ENCODE measurements at places on chromosomes 1 and 21.
A peak's percentile ranks its signal among the peaks of the same experiment; 100 is the strongest.

- DNase-seq = no peak
These were observed 16.2 kb downstream of the AMPD2 start for GRCh38 chr1:109635862-109636200.

- peak; percentile 25 for DNase-seq
These were observed 448 bp downstream of the AURKAIP1 start for GRCh38 chr1:1374589-1374928.

GRCh38 chr1:245901037-245901436, 606.0 kb downstream of the SMYD3 start:
- peak; percentile 1 for DNase-seq

DNA sequence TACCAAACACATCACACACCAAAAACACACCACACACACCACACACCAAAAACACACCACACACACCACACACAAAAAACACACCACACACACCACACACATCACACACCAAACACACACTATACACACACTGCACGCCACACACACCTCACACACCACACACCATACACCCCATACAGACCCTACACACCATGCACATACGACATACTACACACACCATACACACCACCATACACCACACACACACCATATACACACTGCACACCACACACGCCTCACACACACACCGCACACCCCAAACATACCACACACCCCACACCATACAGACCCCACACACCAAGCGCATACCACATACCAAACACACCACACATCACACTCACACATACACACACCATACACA, 226.9 kb upstream of the PKN2 start:
- DNase-seq = no peak

DNA sequence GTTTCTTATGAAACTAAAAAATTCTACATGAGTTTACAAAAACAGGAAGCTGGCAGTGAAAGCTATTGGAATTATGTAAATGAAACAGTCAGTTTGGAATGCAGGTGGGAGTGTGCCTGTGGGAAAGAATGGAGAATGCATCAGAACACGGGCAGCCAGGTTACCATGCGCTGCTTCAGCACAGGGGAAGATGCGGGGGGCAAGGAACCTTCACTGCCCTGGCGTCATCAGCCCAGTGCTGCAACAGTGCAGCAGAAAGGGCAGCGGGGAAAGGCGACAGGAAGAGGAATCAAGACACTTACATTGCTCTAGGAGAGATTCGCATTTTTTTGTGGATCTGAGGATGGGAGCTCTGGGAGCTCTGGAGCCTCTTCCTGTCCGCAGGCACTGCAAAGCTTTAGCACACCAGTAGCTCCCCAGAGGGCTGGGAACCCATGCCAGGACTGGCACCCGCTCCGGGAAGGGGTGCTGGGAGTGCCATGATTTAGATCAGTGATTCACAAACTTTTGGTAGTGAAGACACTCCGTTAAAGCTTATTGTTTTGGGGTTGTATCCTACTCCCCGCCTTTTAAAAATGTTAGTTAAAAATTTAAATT, 64.1 kb upstream of the WDR26 start:
- no peak for DNase-seq

DNA sequence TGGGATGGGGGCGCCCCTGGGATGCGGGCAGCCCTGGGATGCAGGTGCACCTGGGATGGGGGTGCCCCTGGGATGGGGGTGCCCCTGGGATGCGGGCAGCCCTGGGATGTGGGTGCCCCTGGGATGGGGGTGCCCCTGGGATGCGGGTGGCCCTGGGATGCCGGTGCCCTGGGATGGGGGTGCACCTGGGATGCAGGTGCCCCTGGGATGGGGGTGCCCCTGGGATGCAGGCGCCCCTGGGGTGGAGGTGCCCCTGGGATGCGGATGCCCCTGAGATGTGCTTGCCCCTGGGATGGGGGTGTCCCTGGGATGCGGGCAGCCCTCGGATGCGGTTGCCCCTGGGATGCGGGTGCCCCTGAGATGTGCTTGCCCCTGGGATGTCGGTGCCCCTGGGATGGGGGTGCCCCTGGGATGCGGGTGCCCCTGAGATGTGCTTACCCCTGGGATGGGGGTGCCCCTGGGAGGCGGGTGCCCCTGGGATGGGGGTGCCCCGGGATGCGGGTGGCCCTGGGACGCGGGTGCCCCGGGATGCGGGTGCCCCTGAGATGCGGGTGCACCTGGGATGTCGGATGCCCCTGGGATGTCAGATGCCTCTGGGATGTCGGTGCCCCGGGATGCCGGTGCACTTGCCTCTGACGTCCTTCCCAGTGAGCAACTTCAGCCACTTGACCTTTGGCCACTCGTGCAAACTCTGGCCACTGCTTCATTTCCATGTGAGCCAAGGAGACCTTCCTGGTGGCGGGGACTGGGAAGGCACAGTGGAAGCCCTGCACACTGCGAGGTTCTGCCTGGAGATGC, 37.3 kb upstream of the SLC19A1 start:
- no peak for DNase-seq

DNA sequence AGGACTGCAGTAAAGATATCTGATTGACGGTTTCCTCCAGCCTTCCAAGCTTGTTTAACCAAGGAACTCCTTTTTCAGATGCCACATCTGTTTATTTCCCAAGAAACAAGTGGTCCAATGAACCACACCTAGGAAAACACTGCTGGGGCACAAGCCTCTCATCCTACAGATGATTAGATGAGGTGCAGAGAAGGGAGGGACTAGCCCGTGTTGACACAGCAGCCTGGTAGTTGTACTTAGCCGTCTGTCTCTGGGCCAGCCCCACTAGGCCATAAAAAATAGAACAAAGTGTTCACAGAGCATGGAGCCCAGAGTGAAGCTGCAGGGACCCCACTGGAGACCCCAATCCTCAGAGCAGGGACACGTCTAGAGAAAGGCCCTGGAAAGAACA, 32.1 kb downstream of the LRP8 start:
- DNase-seq = no peak

DNA sequence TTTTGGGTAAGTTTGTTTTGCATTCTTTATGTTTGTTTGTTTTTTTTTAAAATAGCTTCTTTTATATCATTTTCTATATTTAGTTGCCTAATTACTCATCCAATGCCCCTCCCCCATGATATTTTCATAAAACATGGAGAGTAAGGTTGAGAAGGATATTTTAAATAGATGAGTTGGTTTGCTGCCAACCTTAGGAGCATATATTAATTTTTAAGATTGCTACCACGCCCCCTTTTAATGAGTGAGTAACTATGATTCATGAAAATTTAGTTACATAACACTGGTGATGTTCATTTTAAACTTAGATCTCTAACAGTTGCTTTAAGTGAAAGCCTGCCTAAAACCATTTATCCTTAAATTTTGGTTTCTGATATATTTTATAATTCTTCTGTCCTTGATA, 18.7 kb downstream of the TMEM50A start:
- peak; percentile 34 for DNase-seq

- DNase-seq = no peak
These were observed 226.3 kb upstream of the FGGY start for GRCh38 chr1:59070610-59071009.

GRCh38 chr1:21503706-21504377, 5.4 kb upstream of the ALPL start:
- no peak for DNase-seq

GRCh38 chr1:70140343-70140742, 65.0 kb downstream of the LRRC40 start:
- DNase-seq = no peak

GRCh38 chr1:37633938-37634243, 801 bp downstream of the RSPO1 start:
- DNase-seq = no peak

GRCh38 chr1:228112617-228113016, 3.5 kb upstream of the MRPL55 start:
- DNase-seq = no peak

- no peak for DNase-seq
These were observed 4.8 kb downstream of the TTLL7 start for GRCh38 chr1:83994111-83994510.

- no peak for DNase-seq
These were observed 471.0 kb upstream of the PBX1 start for GRCh38 chr1:164087906-164088453.

- no peak for DNase-seq
These were observed 105.5 kb downstream of the TNNI3K start for GRCh38 chr1:74340656-74341055.
